ENCODE measurements at places on chromosomes 3 and 15.
A peak's percentile ranks its signal among the peaks of the same experiment; 100 is the strongest.

DNA sequence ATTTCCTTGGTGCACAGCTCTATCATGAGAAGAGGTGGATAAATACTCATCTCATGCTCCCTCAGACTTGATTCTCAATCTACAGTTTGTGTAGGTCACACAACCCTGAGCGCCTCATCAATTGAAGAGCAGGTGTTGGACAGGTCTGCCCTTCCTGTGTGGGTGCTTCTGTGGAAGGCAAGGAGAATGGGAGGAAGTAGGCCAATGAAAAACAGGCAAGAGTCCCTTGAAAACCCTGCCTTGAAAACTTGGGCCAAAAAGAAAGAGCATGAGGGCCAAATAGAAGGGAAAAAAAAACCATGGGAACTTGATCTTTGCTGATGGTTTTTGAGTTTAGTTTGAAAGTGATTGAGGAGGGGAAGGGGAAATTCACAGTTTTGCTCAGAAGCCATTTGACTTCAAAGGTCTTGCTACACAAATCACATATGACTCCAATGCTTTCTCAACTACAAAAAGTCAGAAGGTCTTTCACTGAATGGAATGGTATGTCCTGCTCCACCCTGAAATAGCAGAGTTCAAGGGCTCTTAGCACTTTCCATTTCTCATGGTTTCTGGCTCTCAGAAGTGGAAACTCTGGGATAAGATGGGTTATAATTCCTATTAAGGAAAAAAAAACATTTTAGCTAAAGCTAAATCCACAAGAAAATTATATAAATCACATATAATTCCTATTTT is 37.2 kb upstream of the TM4SF1 start:
- H3K4me1 ChIP-seq = peaks cover 8% of the 10 kb centered on the region
- H3K4me3 ChIP-seq = no peak overlapping the region
- no peaks in the 10 kb centered on the region for H3K36me3 ChIP-seq
- DNase-seq = no peak
- no peaks in the 10 kb centered on the region for H3K27me3 ChIP-seq

- H3K36me3 ChIP-seq = no peaks in the 10 kb centered on the region
- H3K4me1 ChIP-seq = peaks cover 19% of the 10 kb centered on the region
- no peak for DNase-seq
Observed at GRCh38 chr3:29582273-29582672, 301.4 kb downstream of the RBMS3 start.

- H3K27ac ChIP-seq = no peak overlapping the region
- no peak for DNase-seq
- H3K36me3 ChIP-seq = no peaks in the 10 kb centered on the region
- no peaks in the 10 kb centered on the region for H3K27me3 ChIP-seq
- peaks cover 3% of the 10 kb centered on the region for H3K4me1 ChIP-seq
Observed at GRCh38 chr3:188673646-188674186, 498.1 kb upstream of the TPRG1 start.

GRCh38 chr3:67655364-67656121 is 1.1 kb upstream of the SUCLG2 start:
- peak; percentile 14 for DNase-seq
- peak overlapping the region; percentile 90 for H3K4me3 ChIP-seq
- peaks cover 19% of the 10 kb centered on the region for H3K4me1 ChIP-seq

DNA sequence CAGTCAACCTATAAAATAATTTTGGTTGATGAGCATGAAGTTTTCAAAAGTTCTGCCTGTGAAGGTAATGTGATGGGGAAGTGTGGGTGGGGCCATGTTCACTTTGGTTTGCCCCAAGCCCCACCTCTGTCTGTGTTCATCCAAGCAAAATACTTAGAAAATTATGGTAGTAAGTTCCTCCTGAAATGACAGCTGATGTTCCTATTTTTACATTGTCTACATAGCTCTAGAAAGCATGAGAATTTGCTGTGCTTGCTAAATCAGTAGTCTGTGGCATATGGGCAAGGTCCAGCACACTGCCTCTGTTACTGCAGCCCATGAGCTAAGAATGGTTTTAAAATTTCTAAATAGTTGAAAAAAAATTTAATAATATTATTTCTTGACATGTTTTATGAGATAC is 21.9 kb upstream of the CP start:
- DNase-seq = no peak
- no peaks in the 10 kb centered on the region for H3K27me3 ChIP-seq
- no peak overlapping the region for H3K4me3 ChIP-seq
- no peak overlapping the region for H3K27ac ChIP-seq

DNA sequence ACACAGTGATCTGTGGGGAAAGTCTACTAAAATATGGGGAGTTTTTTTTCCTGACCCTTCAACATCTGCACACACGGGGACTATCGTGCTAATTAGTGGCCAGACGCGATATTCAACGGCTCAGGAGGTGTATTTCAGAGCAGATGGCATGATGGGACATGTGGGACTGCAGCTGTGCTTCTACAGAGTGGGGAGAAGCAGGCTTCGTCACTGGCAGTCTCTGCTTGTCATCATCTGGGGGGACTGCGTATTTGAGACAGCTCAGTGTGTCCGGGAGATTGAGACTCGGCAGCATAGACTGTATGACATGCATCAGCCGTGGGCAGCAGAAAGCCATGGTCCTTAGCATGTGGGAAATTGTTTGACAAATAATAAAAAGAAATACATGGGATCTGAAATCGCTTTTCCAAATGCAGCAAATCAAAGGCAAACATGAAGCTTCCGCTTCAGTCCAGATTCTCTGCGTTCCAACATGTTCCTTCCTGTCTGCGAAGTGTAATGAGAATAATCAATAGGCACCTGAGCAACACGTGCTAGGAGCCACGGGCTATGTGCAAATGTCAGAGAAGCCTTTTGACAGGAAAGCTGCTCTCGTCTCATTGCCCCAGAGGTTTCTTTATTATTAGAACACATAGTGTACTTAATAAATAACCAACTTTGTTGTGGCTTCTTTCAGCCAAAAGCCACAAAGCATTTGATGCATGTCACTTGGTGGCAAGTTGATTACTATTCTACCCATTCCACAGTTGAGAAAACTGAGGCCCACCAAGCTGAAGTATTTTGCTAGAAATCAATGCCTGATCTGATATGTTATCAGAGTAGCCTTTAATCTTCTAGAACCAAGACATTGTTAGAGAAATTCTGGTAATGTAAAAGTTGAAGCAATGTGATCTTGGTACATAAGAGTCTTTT is 276.3 kb downstream of the RYR3 start:
- H3K27ac ChIP-seq = no peak overlapping the region
- H3K4me1 ChIP-seq = no peaks in the 10 kb centered on the region
- no peaks in the 10 kb centered on the region for H3K27me3 ChIP-seq

DNA sequence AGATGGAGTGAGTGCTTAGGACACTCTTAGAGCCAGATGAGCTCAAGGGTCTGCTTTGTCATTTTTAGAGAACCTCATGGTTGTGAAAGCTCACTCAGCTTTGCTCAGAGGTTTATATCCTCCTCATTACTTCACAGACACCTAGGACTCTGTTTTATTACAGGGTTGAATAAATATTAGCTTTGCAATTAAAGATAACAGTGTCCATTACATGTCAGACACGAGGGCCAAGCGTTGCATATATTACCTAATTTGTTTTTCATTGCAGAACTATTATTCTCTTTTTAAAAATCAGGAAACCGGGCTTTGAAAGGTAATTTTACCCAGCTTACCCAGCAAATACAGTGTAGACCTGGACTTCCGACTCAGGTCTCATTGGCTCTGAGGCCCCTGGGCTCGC is 16.1 kb downstream of the MAP6D1 start:
- no peak overlapping the region for H3K27ac ChIP-seq
- DNase-seq = no peak
- no peaks in the 10 kb centered on the region for H3K27me3 ChIP-seq
- H3K36me3 ChIP-seq = peaks cover 69% of the 10 kb centered on the region
- no peak overlapping the region for H3K4me3 ChIP-seq

DNA sequence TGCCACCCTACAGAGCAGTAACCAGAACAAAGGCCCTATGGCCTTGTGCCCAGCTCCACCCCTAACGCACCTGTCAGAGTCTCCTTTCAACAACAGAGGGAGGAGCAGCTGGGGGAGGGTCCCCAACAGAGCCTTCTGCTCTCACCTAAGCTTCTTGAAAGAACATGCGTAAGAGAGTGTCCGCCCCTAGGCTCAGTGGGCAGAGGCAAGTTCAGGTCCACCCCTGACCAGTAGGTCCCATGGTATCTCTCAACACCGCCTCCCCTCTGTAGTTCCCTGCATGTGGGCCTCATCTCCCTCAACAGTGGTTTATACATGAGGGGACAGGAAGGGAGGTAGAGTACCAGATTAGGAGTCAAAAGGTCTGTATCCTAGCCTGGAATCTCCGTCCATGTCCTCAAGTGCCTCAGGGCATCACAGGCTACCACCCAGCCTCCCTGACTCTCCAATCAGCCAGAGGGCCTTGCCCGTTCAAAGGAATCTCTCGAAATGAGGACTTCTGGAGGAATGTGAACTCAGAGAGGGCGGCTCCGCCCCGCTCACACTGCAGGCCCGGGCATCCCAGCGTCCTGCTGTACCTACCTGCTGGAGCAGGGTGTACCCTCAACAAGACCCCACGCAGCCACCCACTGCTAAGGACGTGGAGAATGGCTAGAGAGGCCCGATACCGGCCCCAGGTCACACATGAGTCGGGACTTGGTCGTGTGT is 680 bp downstream of the POC1A start:
- no peaks in the 10 kb centered on the region for H3K36me3 ChIP-seq
- H3K4me3 ChIP-seq = peak overlapping the region; percentile 51
- DNase-seq = peak; percentile 28
- H3K27me3 ChIP-seq = no peaks in the 10 kb centered on the region

DNA sequence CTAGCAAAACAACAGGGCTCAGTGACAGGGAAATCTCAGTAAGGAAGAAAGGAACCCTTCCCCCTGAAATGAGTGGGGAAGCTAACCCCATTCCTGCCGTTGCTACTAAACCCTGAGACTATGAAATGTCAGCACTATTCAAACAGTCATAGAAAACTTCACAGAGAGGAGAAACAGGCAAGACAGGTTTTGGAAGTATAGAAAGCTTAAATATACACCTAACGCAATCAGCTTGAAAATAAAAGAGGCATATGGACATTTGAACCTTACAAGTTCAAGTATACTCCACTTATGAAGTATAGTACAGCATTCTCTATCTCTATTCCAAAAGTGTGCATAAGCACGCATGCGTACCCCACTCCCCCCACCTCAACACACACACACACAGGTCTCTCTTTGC is 17.6 kb upstream of the FRMD4B start:
- no peak overlapping the region for H3K27ac ChIP-seq
- no peaks in the 10 kb centered on the region for H3K36me3 ChIP-seq
- peaks cover 24% of the 10 kb centered on the region for H3K4me1 ChIP-seq
- H3K27me3 ChIP-seq = no peaks in the 10 kb centered on the region
- no peak overlapping the region for H3K4me3 ChIP-seq

DNA sequence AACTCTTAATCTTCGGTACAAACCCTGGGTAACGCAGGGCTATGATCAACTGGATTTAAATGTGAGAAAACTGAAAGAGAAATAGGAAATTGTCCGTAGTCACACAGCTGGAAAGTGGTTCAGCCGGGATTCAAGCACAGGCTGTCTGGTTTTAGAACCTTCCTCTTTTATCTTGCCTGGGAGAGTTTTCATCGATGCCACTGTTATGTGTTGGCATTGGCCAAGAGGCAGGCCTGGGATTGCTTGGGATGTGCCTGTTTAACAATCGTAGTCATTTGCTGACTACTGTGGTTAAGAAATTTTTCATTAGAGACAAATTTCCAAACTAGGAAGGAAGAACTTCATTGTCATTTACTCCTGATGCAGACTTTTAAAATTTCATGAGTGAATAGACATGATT is 4.3 kb downstream of the MCTP2 start:
- no peaks in the 10 kb centered on the region for H3K27me3 ChIP-seq
- H3K36me3 ChIP-seq = no peaks in the 10 kb centered on the region
- DNase-seq = no peak

- no peaks in the 10 kb centered on the region for H3K36me3 ChIP-seq
- DNase-seq = no peak
- no peaks in the 10 kb centered on the region for H3K27me3 ChIP-seq
- no peak overlapping the region for H3K27ac ChIP-seq
- no peak overlapping the region for H3K4me3 ChIP-seq
- H3K4me1 ChIP-seq = no peaks in the 10 kb centered on the region
Observed at GRCh38 chr3:133992951-133993620, 36.6 kb downstream of the SLCO2A1 start.

DNA sequence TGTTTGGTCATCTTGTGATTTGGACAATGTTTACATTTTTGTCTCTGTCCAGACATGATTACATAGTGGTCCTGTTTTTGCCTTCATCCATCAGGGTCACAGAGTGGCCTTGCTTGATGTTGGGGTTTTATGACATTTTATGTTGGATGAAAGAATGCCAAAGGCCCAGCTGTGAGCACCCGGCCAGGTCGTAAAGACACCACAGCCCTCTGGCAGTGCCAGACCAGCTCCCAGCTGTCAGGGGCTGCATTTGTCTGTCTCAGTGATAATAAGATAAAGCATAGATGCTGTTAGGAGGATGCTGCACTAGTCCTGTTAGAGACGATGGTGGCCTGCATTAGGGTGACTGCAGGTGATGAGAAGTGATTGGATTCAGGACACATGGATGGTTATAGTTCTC is 117.5 kb downstream of the FAM174B start:
- no peak overlapping the region for H3K27ac ChIP-seq
- H3K4me3 ChIP-seq = no peak overlapping the region
- H3K36me3 ChIP-seq = no peaks in the 10 kb centered on the region
- DNase-seq = no peak

DNA sequence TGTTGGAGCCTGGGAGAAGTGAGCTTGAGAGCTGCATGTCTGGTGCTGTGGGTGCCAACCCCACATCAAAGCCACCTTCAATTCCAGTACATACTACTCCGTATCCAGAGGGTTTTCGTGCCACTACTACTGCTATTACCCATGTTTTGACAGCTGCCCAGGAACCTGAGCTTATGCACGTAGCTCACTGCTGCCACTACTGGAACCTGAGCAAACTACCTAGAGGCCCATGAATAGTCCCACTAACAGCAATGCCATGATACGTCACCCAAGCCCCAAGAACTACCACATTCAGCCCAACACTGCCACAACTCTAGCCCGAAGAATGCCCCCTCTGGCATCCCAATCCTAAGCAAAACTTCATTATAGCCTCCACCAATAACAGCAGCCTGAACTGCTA is 215.2 kb upstream of the BCHE start:
- H3K4me3 ChIP-seq = no peak overlapping the region
- DNase-seq = no peak
- no peaks in the 10 kb centered on the region for H3K27me3 ChIP-seq
- H3K36me3 ChIP-seq = no peaks in the 10 kb centered on the region

DNA sequence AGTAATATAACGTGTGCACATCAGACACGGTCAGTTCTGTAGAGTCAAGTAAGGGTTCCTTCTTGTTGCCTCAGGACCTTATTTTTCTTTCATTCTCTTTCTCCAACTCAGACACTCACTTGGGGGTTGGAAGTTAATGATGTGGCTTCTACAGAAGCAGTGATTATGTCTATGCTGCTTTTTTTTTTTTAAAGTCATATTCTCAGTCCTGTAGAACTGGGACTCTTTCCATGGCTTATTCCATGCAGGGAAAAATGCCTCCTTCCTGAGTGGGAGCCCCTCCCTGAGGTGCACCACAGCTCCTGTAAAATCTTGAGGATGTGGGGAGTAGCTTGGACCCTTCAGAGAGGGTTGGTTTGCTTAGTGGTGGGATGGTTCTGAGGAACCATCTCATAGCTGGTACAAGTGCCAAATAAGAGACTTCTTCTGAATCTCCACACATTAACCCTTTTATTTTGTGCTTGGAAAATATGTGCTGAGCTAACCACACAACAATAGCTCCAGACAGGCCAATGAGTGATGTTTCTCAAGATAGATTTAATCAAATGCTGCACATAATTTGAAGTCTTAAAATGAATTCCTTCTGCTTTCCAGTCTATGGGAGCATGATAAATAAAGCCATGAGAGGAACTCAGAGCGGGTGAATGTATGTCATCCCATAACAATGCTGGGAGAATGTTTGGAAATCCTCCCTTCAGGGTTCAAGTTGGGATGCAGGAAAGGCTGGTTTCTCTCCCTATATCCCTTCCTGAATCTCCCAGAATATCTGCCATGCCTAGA is 23.3 kb upstream of the FSTL1 start:
- no peak overlapping the region for H3K27ac ChIP-seq
- H3K4me3 ChIP-seq = no peak overlapping the region
- H3K27me3 ChIP-seq = no peaks in the 10 kb centered on the region
- H3K36me3 ChIP-seq = no peaks in the 10 kb centered on the region

Measured in thyroid gland (tissue), 4 donors.